Cardiac septum (tissue), 1 donor: ENCODE measurements at places on chromosomes 12 and 14. TPM values are rescaled to one million over a fixed set of nuclear protein-coding genes. Genes with fewer than 3 reads are reported as not detected.

ATL1 gene
- 1.5 TPM for total RNA-seq

METTL17 gene
- total RNA-seq: 34.6 TPM

PYGL gene
- 11.1 TPM for total RNA-seq

SRRM4 gene
- total RNA-seq: 0.59 TPM

TMEM229B gene
- total RNA-seq: 1.6 TPM
